ENCODE measurements at places on chromosomes 4 and X.

GRCh38 chr4:87975466-87975865 lies at the start of gene SPP1:
TSS of gene SPP1 (plus strand) at chr4:87975714. CDS start at chr4:87976896, 1,182 bp downstream.
- DNase-seq: no peak

- DNase-seq: peak; percentile 60
These were observed 18.5 kb upstream of the DRD5 start for GRCh38 chr4:9762823-9763475.

- DNase-seq: no peak
These were observed 109.1 kb upstream of the BMP3 start for GRCh38 chr4:80921441-80921840.

GRCh38 chr4:153541456-153542096 lies 75.4 kb downstream of the TMEM131L start:
- DNase-seq: no peak

DNA sequence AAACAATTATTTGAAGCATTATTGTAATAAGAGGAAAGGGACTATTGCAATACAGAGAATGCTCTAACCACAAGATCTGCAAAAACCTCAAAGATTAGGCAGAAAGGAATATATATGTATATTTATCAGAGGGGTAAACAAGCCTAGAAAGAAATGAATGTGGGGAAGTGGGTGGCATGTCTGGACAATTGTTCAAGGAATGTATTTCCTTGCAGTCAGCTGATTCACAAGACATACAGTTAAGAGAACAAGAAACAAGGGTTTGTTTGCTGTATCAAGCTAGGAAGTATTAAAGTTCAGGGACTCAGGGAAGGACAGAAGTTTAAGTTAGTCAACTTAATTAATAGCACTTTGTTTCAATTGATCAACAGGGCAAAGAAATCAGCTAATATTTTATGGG lies 514.7 kb downstream of the CENPC start:
- no peak for DNase-seq

- no peak for DNase-seq
These were observed 246.6 kb downstream of the PARM1 start for GRCh38 chr4:75179510-75179909.

GRCh38 chrX:123274796-123275195 lies 90.7 kb downstream of the GRIA3 start:
- DNase-seq: no peak

GRCh38 chr4:139875411-139875825 lies 209.8 kb downstream of the MGST2 start:
- no peak for DNase-seq

GRCh38 chrX:84186603-84187532 lies 1.1 kb downstream of the RPS6KA6 start:
- DNase-seq: no peak

DNA sequence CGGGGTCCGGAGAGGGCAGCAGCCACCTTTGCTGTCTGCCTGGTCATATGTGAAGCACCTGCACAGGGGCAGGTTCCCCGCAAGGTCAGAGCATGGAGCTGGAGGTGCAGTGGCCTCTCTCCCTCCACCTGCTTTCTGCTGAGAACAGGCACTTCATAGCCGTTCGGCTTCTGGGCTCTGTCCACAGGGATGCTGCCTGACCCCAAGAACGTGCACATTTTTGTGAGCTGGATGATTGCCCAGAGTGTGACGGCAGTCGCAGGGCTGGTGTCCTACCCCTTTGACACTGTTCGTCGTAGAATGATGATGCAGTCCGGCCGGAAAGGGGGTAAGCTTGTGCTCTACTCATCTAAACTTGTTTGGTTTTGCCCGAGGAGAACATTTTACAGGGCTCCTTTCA lies 2.5 kb downstream of the SLC25A4 start:
- no peak for DNase-seq

GRCh38 chr4:21134994-21135393 lies 434.7 kb downstream of the PACRGL start:
- DNase-seq: no peak

- DNase-seq: peak; percentile 55
These were observed 678 bp downstream of the BMP3 start for GRCh38 chr4:81030981-81031791.

DNA sequence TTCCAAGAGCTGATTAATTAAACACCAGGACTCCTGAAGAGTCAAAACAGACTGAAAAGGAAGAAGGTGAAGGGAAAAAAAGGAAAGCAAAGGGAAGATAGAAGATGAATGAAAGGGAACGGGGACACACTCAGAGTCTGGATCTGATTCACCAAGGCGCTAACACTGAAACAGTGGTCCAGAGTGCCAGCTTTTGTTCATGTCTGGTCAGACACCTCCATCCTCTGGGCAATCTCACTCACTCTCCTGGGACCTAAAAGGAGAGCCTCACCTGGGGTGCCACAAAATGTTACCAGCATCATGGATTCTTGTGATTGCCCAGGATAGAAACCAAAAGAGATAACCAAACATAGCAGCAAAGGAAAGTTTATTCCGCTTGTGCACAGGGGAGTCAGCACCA lies 120.3 kb upstream of the AFF2 start:
- peak; percentile 57 for DNase-seq

GRCh38 chr4:174217273-174218126 lies 66.0 kb downstream of the FBXO8 start:
- DNase-seq: no peak

- DNase-seq: no peak
These were observed 6.3 kb downstream of the MEPE start for GRCh38 chr4:87838890-87839591.

- no peak for DNase-seq
These were observed 14.8 kb downstream of the HOPX start for GRCh38 chr4:56666279-56666678.

GRCh38 chr4:16858275-16858752 lies 40.1 kb downstream of the LDB2 start:
- DNase-seq: no peak

GRCh38 chrX:6980981-6981380 lies 166.5 kb upstream of the STS start:
- no peak for DNase-seq

DNA sequence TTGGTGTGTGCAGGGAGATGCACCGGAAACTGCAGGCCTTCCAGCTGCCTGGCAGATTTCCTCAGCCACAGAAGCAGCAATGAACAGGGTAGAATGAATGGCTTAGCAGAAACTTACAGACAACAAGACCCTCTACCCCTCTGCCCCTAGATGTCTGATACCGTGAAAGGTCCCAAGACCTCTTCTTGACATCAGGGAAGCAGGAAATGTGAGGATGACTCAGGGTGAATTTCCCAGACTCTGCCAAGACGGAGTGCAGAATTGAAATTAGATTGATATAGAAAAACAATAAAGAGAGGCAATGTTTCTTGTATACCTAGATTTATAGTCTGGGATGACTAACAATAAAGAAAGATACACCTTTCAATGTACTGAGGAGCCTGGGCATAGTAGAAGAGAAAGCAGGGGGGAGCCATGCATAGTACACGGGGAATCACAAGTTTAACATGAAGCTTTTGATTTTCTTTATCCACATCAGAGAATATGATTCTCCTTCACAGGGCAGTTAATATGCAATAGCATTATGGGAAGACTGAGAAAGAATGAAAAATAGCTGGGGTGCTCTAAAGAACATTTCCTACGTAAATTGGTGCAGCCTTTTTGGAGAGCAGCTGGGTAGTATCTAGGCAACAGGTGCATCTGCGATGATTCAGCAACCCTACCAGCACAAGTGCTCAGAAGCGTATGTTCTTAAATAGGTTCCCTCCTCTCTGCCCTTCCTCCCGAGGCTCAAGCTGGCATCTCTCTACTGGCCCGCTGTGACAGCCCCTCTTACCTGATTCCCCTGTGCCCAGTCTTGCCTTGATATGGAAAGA lies 18.3 kb upstream of the CXCR3 start:
- DNase-seq: no peak

DNA sequence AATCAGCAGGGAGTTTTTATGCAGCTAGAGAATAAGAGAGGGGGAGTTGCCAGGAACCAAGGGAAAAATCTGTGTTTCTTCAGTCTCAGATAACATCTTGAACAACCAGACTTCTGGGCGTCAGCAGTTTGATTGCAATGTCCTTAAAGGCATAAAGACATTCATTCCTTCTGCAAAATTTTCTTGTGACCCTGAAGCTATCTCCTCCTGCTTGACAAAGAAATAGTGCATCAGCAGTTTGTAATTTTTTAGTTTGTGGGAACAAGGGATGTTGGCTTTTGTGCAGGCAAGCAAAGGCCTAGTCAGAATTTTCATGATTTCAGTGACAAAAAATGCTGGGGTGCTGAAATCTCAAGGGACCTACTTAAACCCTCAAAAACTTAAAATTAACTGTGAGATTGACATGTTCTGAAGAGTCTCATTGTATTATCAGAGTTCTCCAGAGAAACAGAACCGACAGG lies 125.8 kb upstream of the UNC5C start:
- no peak for DNase-seq

GRCh38 chr4:6189511-6189910 lies 10.8 kb downstream of the JAKMIP1 start:
- DNase-seq: no peak

GRCh38 chr4:4574792-4575191 lies 32.9 kb upstream of the STX18 start:
- no peak for DNase-seq

DNA sequence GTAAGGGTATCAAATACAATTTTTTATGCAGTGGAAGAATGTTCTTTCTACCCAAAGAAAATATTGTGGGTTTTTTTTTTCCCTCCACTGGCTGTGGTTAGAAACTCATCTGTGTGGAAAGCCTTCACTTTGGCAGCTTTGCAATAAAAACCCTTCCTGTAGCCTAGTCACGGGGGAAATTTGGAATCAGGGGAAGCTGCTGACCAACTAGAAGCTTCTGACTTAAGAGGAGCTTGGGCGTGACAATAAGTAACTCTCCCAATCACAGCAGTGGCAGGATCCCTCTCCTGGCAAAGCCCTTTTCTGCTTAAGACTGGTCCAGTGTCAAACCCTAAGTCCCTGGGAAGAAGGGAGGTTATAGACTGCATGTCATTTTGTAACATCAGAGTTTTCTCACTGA lies 87.9 kb downstream of the LRRC66 start:
- no peak for DNase-seq

- DNase-seq: peak; percentile 77
These were observed 6.0 kb downstream of the HMGN5 start for GRCh38 chrX:81195712-81196111.

GRCh38 chrX:75781611-75782010 lies 3.4 kb downstream of the MAGEE2 start:
- no peak for DNase-seq

DNA sequence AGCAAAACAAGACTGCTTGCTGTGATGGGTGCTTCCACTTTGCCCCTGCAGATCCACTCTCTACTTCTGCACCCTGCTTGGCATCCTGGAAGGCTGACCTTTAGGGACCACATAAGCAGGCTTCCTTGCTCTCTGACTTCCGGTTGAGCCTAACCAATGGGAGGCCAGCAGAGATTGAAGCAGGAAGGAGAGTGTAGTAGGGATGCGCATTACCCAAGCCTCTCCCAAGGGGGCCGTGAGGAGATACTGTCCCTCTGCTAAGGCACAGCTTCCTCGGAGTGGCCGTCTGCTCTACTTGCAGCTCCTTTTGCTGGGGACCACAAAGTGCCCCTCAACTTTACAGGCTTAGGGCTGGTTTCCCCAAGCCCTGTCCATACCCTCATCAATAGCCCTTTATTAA lies 624.3 kb upstream of the TENM3 start:
- no peak for DNase-seq

- no peak for DNase-seq
These were observed 2.4 kb downstream of the PCDH7 start for GRCh38 chr4:30722359-30723200.

DNA sequence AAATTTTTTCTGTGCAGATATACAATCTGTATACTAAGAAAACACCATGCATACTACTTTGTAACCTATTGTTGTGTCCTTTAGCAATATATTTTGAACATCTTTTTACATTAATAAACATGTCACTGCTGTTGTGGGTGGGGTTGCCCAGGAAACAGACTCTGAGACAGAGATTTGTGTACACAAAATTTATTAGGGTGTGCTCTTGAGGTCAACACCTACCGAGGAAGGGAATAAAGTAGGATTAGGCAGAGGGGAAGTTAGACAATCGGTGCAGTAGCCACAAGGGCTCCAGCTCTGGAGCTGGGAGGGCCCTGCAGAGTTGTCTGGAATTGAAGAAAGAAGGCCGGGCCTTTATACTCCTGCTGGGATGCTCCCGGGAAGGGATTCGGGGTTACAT lies 56.4 kb downstream of the CXorf58 start:
- no peak for DNase-seq

GRCh38 chr4:75605928-75606327 lies 24.4 kb downstream of the CDKL2 start:
- DNase-seq: no peak

- no peak for DNase-seq
These were observed 69.2 kb upstream of the GRID2 start for GRCh38 chr4:92234393-92235176.

DNA sequence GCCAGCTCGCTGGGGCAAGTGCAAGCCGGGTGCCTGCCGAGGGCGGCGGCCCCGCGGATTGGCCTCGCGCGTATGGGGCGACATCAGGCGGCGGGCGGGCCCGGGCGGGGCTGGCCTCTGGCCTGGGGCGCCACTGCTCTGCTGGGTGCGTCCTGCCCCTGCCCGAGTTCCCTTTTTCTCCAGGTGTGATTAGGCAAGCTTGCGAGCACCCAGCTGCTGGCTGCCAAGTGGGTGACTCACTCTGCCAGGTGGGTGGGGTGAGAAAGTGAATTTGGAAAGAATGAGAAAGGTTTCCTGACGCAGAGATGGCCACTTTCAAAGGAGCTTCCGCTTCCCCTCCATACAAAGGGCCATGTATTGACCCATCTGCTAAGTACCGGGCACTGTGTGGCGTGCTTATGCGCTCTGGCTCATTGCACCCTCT lies 32.5 kb downstream of the FGFBP1 start:
- no peak for DNase-seq

DNA sequence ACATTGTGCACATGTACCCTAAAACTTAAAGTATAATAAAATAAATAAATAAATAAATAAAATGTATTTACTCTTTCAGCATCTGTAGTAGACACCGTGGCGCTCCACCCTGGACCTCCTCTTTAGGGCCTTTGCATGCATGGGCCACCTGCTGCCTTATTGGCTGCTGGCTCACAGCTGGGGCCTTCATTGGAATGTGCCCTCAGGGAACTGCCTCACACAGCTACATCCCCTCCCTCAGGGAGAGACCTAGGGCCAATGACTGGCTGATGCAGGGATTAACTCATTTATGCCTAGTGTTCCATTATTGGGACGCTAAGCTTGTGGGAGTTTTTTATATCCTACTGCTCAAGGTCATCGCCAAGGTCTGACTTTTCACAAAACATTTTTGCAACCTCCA lies 302.9 kb upstream of the FTHL17 start:
- no peak for DNase-seq

DNA sequence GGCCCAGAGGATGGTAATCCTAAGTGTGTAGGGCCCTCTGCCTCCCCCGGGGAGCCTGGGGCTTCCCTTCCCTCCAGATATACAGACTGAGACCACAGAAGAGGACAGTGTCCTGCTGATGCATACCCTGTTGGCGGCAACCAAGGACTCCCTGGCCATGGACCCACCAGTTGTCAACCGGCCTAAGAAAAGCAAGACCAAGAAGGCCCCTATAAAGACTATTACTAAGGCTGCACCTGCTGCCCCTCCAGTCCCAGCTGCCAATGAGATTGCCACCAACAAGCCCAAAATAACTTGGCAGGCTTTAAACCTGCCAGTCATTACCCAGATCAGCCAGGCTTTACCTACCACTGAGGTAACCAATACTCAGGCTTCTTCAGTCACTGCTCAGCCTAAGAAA lies 1.9 kb downstream of the TRO start:
- DNase-seq: no peak

GRCh38 chrX:83845397-83845796 lies 15.5 kb upstream of the CYLC1 start:
- DNase-seq: no peak
